ENCODE measurements at places on chromosomes 2 and 18.

- no peak for DNase-seq
Observed at GRCh38 chr18:54958704-54959625, at the start of gene CCDC68. Gene CCDC68 (minus strand): TSS chr18:54959461. CDS start chr18:54942791, 16,670 bp downstream.

DNA sequence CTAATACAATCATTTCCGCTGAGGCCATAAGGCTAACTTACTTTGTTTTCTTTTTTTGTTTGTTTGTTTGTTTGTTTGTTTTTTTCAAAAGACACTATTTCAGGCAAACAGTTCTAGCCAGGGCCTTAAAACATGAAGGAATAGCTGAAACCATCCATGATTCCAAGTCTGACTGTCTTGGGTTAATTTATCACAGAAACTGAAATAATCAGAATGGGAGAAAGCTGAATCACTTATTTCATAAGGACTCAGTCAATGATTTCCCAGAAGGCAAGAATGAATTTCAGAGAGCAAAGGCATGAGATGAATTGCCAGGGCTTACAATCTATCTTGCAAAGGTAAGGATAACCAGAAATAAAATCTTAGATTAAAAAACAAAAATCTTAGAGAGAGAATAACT, 1315.1 kb downstream of the SUCLG1 start:
- DNase-seq: no peak

DNA sequence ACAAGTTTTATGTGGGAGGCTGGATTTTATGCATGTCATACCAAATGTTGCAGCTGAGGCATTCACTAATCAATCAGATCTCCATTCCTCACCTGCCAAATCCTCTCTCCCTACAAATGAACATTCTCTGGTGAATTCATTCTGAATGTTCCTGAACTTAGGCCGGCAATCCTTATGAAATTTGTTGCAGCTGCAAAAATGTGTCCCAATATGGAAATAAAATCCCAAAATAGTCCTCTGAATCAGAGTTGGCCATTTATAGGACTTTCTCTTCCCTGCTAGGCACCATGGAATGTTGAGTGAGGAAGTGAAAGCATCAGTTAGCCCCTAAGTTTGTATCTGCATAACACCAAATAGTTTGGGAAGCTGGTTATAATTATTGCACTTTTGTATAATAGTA, 25.6 kb downstream of the GCA start:
- no peak for DNase-seq

- DNase-seq: no peak
Observed at GRCh38 chr18:67517444-67517765, 885 bp upstream of the DSEL start.
